GOT3 (cell line): ENCODE measurements at places on chromosomes 11 and 22.

DNA sequence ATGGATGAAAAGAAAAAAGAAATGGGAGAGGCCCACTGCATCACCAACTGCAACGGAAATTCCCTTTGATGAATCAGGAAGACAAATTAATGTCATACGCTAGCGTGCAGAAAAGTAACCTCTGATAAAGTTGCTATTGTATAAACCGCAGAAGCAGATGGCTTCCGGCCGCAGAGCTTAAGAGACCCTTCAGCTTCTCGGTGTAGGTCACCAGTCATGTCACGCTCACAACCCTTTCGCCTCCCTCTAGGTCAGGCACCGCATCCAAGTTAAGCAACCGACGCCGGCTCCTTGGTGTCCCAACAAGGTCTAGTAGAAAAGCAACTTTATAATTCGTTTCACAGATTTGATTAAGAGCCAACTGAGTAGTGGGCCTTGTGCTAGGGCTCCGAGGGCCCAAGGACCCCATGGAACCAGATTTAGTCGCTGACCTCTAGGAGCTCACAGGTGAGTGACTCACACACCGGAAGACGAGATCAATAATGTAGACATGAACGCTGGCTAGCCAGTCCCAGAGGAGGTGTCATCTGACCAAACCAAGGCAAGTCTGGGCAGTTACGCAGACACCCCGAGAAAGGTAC is 1.2 kb upstream of the ZFP91 start:
- no peak for DNase-seq

GRCh38 chr22:24989541-24989951 is 37.0 kb downstream of the KIAA1671 start:
- no peak for DNase-seq

DNA sequence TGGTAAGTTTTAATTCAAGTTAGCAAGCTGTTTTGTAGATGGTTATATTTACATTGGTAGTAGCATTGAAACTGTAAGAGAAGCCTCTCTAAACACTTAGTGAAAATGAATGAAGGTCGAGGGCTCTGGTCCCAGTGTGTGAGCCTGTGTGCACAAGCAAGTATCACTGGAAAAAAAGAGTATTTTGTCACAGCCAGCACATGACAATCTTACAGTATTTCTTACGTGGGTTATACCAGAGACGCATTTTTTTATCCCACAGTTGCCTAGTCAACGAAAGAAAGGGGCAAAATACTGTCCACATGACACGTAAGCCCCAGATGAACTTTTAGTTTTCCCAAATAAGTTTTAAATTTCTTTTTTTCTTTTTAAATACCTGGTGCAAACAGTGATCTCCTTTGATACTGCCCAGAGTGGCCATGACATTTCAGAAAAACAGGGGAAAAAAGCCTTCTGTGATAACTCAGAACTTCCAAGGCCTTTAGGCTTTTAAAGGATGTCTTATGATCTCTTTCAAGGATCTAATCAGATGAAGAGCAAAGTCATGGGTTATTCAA is 23.5 kb downstream of the RAB38 start:
- DNase-seq: no peak

DNA sequence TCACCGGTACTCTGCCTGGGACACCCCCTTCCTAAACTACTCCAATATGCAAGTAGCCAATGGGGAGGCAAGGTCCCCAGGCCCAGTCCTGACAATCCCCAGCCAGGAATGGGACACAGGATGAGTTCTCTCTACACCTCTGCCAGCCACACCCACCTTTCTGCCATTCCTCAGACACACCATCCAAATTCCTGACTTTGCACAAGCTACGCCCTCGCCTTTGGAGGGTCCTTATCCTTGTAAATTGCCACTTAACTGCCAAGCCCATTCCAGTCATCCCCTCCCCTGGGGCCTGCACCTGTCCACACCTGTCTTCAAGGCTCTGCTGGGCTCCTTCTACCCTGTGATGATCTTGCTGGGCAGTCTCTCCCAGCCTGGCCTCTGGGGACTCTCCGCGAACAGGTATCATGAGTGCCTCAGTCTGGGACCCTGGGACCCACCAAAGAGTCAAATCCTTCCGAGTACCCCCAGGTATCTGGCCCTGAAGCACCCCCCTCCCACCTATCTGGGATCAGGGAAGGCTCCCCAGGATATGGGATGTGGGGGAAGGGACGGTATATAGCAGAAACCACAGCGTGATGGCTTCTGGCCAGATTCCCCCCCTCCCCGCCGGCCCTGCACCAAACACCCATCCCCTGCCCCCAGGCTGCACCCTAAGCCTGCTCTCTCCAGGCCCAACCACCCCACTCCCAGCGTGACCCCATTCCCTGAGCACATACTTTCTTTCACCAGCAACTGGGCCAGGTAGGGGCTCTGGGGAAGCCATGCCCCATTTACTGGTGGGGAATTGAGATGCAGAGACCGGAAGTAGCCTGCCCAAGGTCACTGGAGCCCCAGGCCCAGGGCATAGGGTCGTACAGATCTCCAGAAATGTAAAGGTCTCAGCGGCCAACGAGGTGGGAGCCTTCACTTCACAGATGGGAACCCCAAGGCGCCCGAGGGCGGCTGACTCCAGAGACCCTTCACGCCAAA is 806 bp downstream of the ARAP1 start:
- DNase-seq: no peak

DNA sequence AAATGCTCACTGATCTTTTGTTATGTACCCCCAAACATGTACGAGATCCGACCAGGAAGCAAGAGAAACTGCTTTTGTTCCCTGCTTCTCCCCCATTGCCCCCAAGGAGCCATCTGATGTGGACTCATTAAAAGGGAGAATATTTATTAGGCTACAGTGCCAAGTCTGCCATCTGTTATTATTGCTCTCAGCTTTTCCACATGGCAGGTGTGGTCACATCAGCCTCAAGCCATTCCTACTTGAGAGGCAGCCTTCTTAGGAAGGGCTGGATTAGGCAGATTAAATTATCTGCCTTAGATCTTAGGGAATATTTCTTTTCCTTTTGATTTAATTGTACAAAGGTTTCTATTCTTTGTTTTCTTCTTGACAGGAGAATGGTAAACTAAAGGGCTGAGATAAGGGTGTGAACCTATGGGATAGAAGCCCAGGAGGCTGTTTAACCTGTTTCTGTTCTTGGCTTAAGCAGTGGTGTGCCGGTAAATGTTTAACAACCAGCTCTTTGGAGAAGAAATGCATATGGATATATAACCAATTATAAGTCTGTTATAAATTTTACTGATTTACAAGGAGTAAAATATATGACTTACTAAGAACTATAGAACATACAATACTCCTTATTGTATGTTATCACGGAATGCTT is 88.8 kb downstream of the PDHX start:
- no peak for DNase-seq

GRCh38 chr11:130397780-130398179 is 30.6 kb downstream of the ADAMTS8 start:
- DNase-seq: no peak

DNA sequence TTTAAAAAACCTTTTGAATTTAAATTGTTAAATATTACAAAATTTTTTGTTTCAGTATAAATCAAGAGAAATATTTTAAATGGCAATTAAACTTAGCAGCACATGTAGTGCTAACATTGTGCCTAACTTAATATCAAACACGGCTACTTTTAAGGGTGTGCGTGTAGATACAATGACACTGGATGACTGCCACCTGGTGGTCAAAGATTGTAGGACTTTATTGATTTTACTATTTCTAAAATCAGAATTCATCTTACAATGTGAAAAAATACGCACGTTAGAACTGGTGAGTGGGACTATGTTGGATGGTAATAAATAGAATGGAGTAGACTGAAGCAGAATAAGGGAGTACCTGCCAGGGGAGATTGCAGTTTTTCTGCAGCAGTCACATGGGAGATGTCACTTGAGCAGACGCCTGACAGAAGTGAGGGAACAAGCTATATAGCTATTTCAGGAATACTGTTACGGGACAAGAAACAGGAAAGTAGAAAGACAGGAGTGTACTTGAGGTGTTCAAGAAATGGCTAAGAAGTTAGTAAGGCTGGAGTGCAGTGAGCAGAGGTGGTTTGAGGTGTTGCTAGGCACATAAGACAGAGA is 52.9 kb downstream of the UVRAG start:
- no peak for DNase-seq

- DNase-seq: no peak
Measured at GRCh38 chr11:64880240-64881001, 2.0 kb upstream of the EHD1 start.

GRCh38 chr11:22471385-22471784 is 133.2 kb downstream of the SLC17A6 start:
- no peak for DNase-seq

DNA sequence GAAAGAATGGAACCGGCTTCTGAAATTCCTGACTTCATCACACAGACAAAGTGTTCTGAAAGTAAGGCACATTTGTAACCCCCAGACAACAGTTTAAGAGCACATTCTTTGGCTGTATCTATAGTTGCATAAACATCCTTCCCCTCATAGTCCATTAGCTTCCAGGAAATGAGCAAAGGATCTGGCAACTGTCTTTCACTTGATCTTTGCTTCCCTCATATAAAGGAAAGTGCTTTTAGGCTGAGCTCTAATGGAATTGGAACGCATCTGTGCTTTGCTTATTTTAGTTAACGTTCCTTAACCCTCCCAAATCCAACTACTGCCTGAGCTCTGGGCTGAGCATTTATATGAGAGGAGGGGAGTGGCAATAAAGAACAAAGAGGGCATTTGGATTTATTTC is 76.9 kb upstream of the API5 start:
- no peak for DNase-seq

DNA sequence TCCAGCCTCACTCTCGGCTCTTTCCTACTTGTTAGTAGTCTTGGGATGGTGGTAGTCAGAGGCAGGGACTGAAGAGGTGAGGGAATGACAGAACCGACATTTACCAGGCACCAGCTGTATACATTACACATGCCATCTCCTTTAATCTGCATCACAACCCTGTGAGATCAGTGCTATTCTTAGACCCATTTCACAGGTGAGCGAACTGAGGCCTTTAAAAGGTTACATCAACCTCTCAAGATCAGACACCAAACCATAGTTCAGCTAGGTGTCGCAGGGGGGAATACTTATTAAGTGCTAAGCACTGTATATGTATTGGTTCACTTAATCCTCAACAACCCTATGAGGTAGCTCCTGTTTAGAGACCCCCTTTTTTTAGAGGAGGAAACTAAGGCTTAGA is 5.6 kb downstream of the PLA2G3 start:
- DNase-seq: no peak

DNA sequence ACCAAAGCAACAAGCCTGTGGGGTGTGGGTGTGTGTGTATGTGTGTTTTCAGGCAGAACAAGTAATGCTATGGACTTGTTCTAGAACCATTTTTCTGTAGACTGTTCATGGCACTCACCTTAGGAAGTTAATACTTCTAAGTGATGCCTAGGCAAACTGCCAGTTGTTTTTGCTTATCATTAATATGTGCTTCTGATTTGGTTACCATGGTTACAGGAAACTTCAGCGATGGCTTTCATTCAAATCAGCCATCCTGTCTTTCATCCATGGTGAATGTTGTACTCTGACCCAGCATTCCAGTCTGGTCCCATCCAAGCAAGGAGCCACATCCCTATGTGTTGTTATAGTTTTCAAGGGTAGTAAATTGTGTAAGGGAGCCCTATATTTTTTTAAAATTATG is 49.8 kb upstream of the ARHGAP20 start:
- no peak for DNase-seq

DNA sequence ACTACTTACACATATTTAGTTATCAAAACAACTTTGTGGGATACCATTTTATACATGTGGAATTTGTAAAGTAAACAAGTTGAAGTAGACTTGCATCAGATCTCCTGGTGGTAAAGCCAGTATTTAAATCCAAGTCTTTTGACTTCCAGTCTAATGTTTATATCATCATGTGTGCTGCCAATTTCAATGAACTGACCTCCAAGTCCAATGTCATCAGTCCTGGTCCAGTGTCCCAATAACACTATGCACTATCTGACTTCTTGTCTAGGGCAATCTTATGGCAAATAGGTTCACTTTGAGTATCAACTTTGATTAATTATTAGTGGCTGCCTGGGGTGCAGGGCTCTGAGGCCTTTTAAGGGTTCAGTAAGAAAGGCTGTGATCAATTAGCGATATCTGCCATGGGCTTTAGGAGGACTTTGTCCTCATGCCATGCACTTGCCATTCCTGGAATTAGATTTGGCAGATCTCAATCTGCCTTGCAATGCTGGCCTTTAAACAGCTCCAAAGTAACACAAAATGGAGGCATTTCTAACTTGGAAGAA is 9.6 kb upstream of the PTS start:
- DNase-seq: no peak

GRCh38 chr11:1130276-1131032 is 27.3 kb upstream of the MUC5AC start:
- no peak for DNase-seq
